Left forelimb (tissue), 1 donor: ENCODE measurements at places on chromosomes 6 and 20.

DNA sequence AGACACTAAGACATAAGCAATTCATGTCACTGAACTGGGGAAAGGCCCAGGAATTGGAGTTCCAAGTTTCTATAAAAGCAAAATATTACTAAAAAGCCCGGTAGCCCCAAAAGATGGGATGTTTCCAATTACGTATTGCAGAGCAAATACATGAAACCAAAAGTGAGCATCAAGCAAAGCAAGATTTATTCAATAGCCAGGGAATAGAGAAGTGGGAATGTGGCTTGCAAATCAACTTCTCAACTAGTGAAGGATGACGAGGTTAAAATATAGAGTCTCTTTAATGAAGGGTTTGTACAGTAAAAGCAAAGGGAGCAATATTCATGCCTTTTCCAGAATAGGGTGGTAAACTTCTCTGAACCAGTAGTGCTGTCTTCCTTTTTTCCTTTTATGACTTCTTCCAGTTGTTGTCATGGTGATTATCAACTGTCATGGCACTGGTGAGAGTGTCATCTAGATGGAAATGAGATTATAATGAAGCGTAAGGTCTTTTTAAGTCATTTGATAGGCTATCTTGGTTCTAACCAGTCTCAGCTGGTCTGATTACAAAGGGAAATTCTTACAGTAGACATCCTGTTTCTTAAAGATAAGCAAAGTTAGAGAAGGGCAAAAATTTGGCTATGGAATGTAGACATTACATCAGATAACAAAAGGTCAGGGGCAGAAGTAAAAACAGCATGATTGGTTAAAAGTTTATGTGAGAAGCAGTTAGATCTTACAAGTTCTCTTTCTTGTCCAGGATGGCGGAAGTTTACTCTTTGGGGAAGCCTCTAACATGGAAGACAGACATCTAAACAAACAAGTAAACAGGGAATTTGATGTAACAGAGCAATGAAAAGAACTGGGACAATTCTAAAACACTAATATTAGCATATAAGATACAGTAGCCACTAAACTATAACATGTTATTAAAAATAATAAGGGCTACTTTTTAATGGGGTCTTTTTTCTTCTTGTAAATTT is 96.9 kb downstream of the TBX18 start:
- no peak for DNase-seq

DNA sequence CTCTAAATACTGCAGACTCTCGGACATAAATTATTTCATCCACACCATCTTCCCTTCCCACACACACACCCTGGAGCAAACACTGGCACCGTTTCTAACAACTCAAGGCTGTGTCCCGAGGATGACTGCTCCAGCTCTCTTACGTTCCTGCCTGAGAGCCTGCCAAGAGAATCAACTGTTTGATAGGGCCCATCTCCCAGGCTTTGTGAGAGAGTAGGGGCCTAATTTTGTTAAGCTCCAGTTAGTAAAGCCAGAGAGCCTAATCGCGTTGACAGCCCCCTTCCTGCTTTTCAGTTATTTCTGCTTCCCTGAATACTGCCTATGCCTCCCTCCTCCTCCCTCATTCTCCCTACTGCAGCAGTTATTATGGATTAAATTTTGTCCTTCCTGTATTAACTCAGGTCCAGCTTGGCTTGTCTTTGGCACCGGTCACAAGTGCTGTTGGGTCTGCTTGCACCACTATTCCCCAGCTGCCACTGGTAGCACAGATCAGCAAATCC is 118.1 kb upstream of the TMEM181 start:
- DNase-seq = no peak

GRCh38 chr20:52590100-52590499 is 382.1 kb upstream of the TSHZ2 start:
- no peak for DNase-seq

- no peak for DNase-seq
Measured at GRCh38 chr20:38260025-38260377, 534 bp downstream of the KIAA1755 start.

- DNase-seq = no peak
Measured at GRCh38 chr6:105388392-105388791, 14.5 kb downstream of the PREP start.

DNA sequence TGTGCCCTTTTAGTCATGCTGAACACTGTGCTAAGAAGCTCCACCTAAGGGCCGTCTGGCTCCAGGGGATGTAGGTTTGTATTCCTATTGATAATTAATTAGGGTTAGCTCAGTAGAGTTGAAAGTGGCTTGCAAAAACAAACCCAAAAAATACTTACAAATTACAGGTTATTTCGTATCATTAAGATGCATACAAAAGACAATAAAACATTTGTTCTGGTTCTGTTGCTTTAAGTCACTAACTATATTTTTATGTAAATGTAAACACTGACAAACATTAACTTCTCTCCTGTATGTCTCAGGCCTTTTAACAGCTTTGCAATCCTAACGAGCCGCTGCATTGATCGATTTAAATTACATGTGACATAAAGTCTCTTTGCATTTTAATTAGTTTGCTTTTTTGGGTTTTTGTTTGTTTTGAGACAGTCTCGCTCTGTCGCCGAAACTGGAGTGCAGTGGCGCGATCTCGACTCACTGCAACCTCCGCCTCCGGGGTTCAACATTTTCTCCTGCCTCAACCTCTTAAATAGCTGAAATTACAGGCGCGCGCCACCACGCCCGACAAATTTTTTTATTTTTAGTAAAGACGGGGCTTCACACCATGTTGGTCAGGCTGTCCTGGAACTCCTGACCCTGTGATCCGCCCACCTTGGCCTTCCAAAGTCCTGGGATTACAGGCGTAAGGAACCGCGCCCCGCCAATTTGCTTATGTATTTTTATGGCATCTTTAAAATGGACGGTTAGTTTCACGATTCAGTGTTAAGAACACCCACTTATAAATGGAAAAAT is 110.9 kb downstream of the HFE start:
- peak; percentile 70 for DNase-seq

GRCh38 chr6:366389-367297 is 24.9 kb upstream of the IRF4 start:
- no peak for DNase-seq

DNA sequence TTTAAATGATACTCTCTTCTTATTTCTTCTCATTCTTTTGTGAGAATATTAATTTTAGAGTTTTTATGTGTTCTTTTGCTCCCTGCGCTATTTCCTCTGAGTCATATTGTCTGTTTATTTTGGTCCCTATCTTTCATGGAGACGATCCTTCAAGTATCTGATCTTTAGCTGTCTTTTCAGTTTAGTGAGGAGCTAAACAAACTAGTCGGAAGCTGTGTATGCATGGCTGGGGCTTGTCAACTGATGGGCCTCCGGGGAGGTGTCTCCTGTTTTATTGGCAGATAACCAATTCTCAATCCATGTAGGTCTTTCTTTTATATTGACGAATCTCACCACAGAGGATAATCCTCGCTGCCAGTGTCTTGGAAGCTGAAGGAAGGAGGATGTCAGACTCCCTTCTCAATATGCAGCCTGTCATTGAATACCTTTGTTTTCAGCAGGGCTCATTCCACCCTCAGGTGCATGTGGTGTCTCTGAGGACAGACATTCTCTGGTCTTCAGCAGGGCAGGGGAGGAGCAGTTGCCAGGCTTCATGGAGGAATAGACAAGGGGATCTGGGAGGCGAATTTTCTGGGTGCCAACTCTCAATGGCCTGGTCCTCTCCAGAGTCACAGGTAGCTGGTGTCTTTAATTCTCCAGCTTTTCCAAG is 64.9 kb downstream of the RNF182 start:
- no peak for DNase-seq

DNA sequence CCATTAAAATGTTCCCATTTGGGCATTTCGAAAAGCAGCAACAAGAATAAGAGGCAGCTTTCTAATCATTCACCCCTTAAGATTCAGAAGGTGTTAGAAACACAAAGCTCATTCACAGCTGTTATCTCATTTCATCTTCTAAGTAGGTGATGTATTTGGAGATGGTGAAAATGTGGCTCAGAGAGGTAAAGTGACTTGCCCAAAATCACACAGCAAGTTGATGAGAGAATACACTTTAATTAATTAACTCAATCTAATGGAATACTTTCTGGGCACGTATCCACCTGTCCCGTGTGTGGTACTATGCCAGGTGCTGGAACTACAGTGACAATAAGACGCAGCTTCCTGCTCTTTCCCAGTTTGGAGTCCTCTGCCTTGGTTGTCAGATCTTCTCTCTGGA is 147.4 kb upstream of the LRFN2 start:
- DNase-seq = no peak

GRCh38 chr6:118722829-118723813 is 71.7 kb upstream of the CEP85L start:
- no peak for DNase-seq

DNA sequence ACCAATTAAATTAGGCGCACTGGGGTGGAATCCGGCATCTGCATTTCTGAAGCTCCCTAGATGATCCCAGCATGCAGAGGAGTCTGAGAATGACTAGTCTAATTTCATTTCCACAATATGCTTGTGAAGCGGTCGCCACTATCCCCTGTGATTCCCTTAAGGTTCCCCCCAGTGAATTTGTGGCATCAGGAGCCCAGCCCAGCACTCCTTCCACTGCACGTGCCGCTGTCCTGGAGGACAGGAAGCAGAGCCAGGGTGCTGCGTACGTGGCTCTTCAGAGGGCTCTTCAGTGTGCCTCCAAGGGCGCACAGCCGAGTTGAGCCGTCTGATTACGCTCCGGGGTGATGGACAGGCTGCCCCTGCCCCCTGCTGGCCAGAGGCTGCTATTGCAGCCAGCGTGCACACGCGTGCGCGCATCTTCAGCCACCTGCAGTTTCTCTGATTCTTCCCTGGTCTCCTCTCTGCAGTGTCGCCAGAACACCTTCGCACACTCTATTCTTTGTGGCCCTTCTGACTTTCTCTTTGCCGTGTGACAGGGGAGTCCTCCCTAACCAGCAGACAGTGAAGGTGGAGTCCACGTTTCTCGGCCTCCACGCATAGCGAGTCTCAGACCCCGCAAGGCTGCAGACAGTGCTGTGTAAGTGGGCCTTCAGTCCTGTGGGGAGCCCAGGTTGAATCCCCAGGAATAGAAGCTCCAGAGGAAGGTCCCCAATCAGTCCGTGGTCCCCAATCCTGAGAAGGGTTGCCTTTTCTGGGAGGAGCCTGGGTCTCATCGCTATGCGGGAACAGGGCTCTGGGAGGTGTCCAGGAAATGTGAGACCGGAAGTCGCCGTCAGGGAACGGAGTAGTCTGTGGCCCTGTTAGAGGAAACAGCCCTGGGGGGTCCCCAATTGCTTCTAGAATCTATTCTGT is 16.5 kb upstream of the NCR2 start:
- peak; percentile 84 for DNase-seq

DNA sequence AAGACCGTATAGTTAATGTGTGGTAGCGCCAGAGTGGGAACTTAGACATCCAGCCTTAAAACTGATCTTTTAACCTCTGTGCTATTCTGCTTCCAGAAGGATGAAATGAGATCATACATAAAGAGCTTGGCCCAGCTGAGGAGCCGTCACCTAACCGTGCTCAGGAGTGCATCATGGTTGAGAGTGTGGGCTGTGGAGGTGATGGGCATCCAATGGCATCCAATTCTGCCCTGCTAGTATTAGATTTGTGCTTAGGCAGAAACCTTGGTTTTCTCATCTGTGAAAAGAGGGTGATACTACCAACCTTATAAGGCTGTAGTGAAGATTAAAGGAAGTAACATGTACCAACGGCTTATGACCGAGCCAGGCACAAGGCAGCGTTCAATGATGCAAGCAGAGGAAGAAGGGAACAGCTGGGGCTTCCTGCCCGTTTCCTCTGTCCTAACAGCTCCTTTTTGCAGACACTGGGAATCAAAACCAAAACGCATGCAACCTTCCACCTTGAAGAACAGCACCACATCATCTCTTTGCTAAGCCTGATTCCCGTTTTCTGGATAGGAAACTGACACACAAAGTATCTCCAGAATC is 1.3 kb downstream of the SLC22A16 start:
- DNase-seq = no peak

DNA sequence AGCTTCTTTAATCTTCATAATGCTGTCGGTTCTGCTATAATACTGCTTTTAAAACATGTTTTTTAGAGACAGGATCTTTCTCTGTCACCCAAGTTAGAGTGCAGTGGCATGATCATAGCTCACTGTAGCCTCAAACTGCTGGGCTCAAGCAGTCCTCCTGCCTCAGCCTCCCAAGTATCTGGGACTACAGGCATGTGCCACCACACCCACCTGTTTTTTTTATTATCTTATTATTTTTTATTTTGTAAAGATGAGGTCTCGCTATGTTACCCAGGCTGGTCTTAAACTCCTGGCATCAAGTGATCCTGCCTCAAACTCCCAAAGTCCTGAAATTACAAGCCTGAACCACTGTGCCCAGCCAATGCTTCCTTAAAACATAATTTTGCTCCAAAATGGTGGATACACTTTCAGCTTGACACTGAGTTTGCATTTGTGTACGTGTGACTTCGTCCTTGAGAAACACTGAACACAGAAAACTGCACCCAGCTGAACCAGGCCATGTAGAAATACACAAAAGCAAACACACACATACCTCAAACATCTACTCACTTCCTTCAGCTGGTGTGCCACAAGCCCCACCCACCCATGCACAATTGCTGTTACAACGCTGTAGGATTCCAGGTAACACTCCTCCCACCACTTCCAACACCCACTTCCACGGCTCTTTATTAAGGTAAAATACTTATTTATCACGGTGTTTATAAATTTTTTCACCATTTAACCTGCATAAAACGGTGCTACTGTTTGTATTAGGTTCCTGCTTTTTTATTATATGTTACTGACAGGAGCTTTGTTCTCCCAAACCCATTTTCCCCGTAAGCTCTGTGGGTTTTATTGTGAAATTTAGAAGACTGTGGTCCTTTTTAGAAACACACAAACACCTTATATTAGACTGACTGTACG is 109.1 kb downstream of the TSHZ2 start:
- no peak for DNase-seq

- DNase-seq = no peak
Measured at GRCh38 chr6:108565091-108565766, 4.5 kb downstream of the FOXO3 start.

GRCh38 chr6:139586273-139586672 is 211.8 kb upstream of the CITED2 start:
- no peak for DNase-seq

GRCh38 chr6:153231048-153231646 is 100.1 kb upstream of the RGS17 start:
- no peak for DNase-seq

GRCh38 chr6:97133067-97133466 is 149.9 kb downstream of the MMS22L start:
- no peak for DNase-seq

GRCh38 chr6:4295058-4295782 is 159.8 kb upstream of the ECI2 start:
- DNase-seq = no peak

GRCh38 chr6:11433860-11434259 is 103.7 kb upstream of the TMEM170B start:
- no peak for DNase-seq

DNA sequence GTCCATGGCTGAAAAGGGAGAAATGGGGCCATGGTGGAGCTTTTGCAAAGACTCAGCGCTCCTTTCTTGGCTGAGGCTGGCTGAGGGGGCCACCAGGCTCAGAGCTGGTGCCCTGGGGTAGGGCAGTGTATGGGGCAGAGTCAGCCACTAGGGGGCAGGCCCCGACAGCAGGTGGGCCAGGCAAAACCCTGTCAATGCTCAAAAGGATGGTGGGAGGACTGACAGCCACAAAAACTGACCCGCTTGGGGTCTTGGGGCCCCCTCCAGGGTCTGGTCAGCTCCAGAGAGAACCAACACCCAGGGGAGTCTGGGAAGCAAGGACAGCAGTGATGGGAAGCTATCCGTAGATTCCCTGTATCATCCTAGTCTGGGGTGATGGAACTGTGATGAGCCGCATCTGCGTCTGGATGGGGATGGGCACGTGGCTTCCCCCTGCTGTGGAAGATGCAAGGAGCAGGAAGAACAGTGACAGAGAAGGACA is 306.9 kb downstream of the DHX35 start:
- DNase-seq = peak; percentile 75
